GM23248 (cell line): ENCODE measurements at places on chromosomes 1 and 21. TPM values are rescaled to one million over a fixed set of nuclear protein-coding genes. Genes with fewer than 3 reads are reported as not detected.

DYNLT4 gene
- polyA plus RNA-seq = 0.52 and 0.59 TPM in 2 replicates

OR2G6 gene
- not detected in 2 replicates for polyA plus RNA-seq

S100A5 gene
- 0.41 TPM in 1 of 2 replicates, not detected in the other for polyA plus RNA-seq

MIXL1 gene
- not detected in 2 replicates for polyA plus RNA-seq

RGS13 gene
- not detected in 2 replicates for polyA plus RNA-seq

SPATA45 gene
- polyA plus RNA-seq = not detected in 2 replicates

CRP gene
- not detected in 2 replicates for polyA plus RNA-seq

FBXO2 gene
- polyA plus RNA-seq = 0.32 and 0.54 TPM in 2 replicates

ZNF684 gene
- 2.8 and 3.3 TPM in 2 replicates for polyA plus RNA-seq

CCT3 gene
- 226 and 232 TPM in 2 replicates for polyA plus RNA-seq

H6PD gene
- 14.5 and 16.1 TPM in 2 replicates for polyA plus RNA-seq

DNA sequence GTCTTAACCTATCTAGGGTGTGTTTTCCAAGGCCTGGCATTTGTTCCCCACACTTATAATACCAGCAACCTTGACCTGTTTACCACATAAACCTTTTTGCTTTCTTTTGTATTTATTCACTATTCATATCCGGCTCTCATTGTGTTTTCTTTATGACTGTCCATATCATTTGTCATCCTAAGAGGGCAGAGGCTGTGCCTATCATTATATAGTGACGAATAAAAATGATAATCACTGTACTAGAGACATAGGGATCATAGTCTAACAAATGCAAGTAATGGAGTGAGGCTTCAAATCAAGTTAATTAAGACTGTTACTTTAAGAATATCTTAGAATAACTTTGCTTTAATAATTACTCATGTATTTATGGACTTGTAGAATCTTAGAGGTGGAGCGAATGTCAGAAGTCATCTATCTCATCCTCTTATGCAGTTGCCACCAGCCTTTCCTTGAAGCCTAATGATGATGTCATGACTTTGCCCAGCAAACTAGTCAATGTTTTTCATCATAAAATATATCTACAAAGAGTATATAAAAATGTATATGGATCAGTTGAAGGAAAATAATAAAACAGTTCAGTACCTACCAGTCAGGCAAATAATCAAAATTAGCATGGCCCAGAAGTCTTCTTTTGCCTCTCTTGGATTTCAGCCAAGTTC is 4.7 kb upstream of the ETV3 start:
- no peak for DNase-seq

- no peak for DNase-seq
These were observed 1376.2 kb downstream of the NCAM2 start for GRCh38 chr21:22374218-22374969.

- DNase-seq = peak; percentile 17
These were observed 5.5 kb upstream of the GBP1 start for GRCh38 chr1:89070509-89070908.

GRCh38 chr1:9615316-9616063 is 26.8 kb downstream of the TMEM201 start:
- DNase-seq = peak; percentile 75

GRCh38 chr1:92184632-92185031 is 33.1 kb upstream of the C1orf146 start:
- peak; percentile 79 for DNase-seq

GRCh38 chr21:17462276-17462981 is 50.4 kb upstream of the CXADR start:
- no peak for DNase-seq

DNA sequence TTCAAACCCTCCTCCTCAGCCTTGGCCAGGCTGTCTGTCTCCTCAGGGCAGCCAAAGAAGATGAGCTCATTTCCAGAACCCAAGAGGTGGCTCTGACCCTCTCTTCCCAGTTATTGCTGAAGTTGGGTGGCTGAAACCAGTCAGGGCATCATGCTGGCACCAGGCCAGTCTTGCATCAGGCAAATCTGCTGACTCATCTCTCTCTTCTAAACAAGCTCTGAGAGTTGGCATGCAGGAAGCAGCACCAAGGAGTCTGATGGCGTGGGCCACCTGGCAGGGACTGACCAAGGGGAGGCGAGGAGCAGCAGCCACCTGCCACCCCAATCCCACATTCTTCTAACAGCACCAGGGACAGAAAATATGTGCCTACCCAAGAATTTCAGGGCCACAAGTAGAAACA is 104.8 kb upstream of the ATP1A1 start:
- peak; percentile 27 for DNase-seq

DNA sequence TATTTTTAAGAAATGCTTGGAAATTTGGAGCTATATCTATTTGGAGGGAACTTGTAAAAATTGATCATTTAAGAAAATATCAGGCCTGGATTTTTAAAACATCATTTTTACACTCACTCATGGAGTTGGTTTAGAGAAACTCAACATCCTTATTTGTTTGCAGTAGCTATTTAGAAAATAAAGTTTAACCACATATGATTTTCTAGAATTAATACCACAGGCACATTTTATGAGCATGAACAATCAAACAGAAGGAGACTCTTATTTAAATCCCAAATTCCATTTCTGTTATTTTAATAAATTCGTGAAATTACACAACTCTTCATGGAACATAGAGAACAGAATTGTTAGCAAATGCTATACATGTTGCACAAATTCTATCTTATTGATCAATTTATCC is 3.2 kb downstream of the CDKN2C start:
- no peak for DNase-seq

GRCh38 chr1:211625040-211625439 is 46.1 kb upstream of the SLC30A1 start:
- DNase-seq = peak; percentile 64
